ENCODE measurements at places on chromosomes 16 and 17. TPM values are rescaled to one million over a fixed set of nuclear protein-coding genes. Genes with fewer than 3 reads are reported as not detected.

GRCh38 chr17:33970279-33970678 lies 284.8 kb upstream of the CCL2 start:
- no peak for DNase-seq

DNA sequence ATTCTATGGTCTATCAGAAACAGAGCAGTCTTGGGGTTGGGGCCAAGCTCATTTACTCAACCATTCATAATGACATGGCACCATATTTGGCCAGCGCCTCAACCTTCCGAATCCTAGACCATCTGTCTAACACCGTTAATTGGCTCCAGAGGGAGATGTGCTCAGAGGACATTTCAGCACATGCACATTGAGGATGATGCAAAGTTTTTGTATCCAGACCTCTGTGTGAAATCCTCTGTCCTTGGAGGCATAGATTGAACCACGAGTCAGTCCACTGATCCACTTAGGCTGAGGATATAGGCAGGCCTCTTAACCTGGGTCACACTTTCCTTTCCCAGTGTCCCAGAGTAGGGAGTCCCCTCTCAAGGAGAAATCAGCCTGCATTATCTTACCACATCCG lies 85.5 kb downstream of the SHISA6 start:
- peak; percentile 58 for DNase-seq

GRCh38 chr17:45580924-45581323 lies 90.4 kb upstream of the PLEKHM1 start:
- no peak for DNase-seq

DNA sequence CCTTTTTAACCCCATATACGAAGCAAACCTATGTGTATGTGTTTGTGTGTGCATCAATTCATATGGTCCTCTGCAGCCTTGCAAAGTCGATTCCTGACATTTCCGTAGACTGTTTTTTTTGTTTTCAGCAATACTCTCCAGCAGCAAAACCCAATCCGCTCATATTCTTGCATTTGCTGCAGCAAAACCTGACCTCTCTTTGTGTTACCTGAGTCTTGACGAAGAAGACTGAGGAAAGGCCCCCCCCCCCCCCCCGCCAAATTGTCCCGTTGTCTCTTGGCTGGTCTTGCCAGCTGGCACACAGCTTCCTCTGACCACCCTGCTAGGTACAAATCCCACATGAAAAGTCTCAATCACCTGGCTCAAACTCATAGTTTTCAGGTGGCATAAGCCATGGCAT lies 494.7 kb downstream of the WWOX start:
- no peak for DNase-seq

GRCh38 chr17:794876-795275 lies 12.7 kb downstream of the MRM3 start:
- peak; percentile 91 for DNase-seq

- no peak for DNase-seq
These were observed 311.1 kb upstream of the TBX2 start for GRCh38 chr17:61088556-61088955.

GRCh38 chr16:88533381-88533917 lies 36.8 kb upstream of the ZC3H18 start:
- no peak for DNase-seq

DNA sequence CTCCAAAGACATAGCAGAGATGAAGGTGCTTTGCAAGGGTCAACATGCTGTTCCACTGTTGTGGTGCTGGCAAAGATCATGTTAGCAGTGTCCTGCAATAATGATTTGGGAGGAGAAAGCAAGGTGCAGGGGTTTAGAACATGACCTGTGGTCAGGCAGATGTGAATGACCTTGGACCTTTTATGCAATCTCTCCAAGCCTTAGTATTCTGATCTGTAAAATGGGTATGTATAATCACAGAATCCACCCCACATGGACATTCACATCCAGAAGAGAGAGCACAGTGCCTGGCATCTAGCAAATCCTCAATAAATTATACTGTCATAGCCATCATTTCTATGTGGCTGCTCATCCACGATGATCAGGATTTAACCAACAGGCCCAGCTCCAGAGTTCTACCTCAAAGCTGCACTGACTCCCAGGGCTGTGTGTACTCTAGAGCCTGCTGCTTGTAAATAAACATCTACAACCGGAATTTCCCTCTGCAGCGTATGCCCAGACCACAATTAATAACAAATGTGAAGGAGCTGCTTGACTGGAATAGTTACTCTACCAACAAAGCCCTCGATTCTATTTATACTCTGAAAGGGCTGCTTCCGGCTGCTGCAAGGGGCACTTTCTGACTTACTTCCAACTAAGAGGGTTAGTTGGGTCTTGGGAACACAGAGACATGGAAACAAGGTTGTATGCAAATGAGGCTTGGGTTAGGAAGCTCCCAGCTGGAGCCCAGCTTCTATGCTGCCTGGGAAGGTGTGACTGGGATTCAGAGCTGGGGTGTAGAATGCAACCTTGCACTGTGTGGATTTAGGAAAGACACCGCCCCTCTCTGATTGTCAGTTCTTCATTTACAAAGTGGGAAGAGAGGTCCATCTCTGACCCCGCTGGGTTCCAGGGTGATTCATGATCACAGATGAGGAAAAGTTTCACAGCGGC lies 265.2 kb downstream of the XYLT1 start:
- no peak for DNase-seq

CTRL gene
- total RNA-seq = 3.2 TPM

MVD gene
- 33.1 TPM for total RNA-seq

GRCh38 chr17:81396722-81397313 lies 1.6 kb downstream of the BAHCC1 start:
- DNase-seq = no peak

RAP1GAP2 gene
- 22.6 TPM for total RNA-seq

DNA sequence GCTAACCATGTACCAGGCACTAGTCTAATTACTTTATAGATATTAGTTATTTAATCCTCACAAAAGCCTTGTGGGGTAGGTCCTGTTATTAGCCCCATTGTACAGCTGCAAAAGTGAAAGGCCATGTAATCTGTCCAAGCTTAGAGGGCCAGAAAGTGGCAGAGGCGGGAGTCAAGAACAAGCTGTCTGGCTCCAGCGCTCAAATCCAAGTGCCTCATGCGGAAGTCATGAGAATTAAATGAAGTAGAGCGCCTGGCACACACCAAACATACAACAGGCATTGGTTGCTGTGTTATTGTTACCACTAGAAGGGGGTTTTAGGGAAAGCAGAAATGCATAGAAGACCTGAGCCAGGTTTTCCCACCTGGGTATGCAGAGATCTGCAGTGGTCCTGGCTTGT lies 1.2 kb downstream of the AQP8 start:
- DNase-seq = no peak

FBXL16 gene
- total RNA-seq = 4.4 TPM

TSNAXIP1 gene
- not detected for total RNA-seq

- DNase-seq = no peak
These were observed 12.8 kb upstream of the PAFAH1B1 start for GRCh38 chr17:2580661-2581060.

PLCD3 gene
- 34.1 TPM for total RNA-seq

ZFP3 gene
- total RNA-seq = 3.4 TPM

FN3K gene
- total RNA-seq = 5.9 TPM

DNA sequence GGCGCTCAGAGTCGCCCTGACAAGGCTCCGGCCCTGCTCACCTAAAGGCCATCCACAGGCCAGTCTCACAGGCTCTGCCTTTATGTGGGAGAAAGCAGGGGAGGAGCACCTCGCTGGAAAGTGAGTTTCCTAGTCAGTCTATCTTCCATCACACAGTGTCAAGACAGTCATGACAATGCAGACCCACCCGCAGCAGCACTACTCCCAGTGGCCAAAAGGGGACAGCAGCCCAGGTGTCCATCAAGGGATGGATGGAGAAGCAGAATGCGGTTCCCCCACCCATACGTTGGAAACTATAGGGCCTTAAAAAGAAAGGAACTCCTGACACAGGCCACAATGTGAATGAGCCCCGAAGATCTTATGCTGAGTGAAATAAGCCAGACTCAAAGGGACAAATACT lies 226.8 kb downstream of the ENGASE start:
- no peak for DNase-seq

GRCh38 chr17:72407336-72407909 lies 286.6 kb downstream of the SOX9 start:
- no peak for DNase-seq

Data from vagina (tissue), 2 donors.